ELF-1 (cell line): ENCODE measurements at places on chromosomes 3 and 15.
A peak's percentile ranks its signal among the peaks of the same experiment; 100 is the strongest.

- DNase-seq: no peak
Observed at GRCh38 chr3:171163101-171164066, 136.9 kb upstream of the SLC2A2 start.

DNA sequence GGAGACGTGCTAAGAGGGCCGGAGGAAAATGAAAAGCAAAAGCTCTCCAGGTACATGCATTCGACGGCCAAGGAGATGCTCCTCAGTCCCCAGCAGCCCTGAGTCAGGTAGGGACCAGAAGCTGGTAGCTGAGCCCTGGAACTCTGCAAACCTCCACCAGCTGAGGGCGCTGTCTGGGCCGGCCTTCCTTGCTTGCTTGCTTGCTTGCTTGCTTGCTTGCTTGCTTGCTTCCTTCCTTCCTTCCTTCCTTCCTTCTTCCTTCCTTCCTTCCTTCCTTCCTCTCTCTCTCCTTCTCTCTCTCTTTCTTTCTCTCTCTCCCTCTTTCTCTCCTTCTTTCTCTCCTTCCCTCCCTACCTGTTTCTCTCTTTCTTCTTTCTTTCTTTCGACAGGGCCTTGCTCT lies 94.6 kb upstream of the RASGRF1 start:
- peak; percentile 58 for DNase-seq

DNA sequence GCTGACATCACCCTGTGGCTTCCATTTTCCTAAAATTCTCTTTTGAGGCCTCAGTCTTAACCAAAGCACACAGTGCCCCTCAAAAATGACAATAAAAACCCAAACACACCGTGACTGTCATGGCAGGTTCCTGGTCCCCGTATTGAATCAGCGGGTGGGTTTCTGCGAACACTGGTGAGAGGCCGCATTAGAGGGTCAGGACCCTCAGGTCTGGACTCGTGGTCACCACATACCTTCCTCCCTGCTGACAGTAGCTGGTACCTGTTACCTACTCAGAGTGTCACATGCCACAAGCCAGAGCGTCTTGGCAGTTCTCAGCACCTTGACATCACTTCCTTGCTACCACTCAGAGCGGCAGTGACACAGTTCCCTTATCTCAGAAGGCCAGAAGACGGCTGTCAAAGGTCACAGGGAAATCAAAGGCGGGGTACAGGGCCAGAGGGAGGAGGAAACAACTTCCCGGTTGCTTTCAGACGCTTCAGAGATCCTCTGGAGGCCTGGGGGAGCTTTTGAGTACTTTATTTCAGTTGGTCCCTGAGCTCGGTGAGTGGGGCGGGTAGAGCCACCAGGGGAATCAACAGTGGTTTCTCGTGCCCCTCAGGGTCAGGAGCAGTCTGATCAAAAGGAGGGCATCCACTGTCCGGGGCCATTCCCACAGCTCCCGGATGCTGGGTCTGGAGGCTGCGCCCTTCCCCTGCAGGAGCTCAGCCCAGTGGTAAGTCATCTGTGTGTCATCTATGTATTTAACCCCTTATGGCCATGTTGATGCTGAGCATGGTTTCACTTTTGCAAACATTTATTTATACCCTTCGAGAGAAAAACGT lies at the start of the genes CCR5AS and CCRL2:
CCR5AS (minus strand) TSS at position 279 of the 824 bp plus-strand sequence.
CCRL2 (plus strand) TSS at position 472 of the 824 bp plus-strand sequence. CDS start 821 bp downstream, outside the sequence.
- DNase-seq: no peak

GRCh38 chr15:39542385-39543065 lies 38.4 kb upstream of the THBS1 start:
- DNase-seq: no peak

GRCh38 chr3:186127463-186127862 lies 18.6 kb upstream of the ETV5 start:
- DNase-seq: no peak

- no peak for DNase-seq
Observed at GRCh38 chr3:12501360-12502020, 17.2 kb downstream of the TSEN2 start.

DNA sequence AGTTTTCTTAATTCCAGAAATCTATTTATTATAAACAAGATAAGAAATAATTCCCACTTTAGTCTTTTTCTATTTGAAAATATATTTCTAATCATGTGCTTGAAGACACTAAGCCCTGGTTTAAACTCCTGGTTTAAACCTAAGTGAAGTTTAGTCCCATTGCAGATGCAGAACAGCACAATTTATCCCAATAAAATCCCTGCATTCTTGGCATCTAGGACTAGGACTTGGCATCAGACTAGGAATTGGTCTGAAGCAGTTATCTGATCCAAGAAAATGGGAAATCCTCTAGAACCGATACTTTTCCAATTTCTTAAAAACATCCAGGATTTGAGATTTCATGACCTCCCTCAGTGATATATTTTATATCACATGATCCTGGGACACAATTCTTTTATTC lies 168.8 kb upstream of the VEPH1 start:
- DNase-seq: no peak

GRCh38 chr3:8567784-8568575 lies 66.4 kb downstream of the LMCD1 start:
- no peak for DNase-seq

- no peak for DNase-seq
Observed at GRCh38 chr15:98043160-98044014, 82.9 kb downstream of the ARRDC4 start.

DNA sequence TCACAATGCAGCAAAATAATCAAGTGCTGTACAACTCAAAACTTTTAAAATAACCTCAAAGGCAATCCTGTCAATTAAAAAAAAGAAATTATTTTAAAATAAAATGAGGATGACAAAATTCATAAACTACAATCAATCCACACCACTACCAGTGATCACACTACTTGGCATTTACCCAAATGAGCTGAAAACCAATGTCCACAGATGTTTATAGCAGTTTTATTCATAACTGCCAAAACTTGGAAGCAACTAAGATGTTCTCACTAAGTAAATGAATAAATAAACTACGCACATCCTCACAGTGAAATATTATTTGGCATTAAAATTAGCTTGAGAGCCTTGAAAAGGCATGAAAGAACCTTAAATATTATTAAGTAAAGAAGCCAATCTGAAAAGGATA lies 121.3 kb downstream of the STAG1 start:
- no peak for DNase-seq

- DNase-seq: no peak
Observed at GRCh38 chr3:157098121-157098822, 61.7 kb downstream of the CCNL1 start.

DNA sequence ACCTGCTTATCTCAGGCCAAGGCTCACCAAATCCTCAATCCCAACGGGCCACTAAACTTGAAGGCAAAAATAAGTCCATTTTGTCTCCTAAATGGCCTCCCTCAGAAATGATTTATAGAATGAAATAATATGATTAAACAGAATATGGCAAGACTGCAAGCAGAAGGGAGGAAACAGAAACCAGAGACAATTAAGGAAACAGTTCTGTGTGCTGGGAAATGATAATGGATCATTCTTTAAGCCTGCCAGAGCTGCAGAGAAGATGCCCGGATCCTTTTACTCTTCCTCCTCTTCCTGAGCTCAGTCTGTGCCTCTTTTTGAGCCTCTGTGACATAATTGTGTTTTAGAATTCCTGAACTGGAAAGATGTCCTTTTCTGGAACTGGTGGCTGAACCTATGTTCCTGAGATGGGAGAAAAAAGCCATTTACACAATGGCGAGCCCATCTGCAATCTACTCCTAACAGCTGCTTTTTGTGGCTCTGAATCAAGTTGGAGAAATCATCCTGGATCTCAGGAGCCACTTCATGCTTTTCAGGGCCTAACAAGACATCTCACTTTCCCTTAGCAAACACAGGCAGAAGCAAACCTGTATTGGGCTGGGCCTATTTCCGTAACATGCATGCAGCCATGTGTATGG lies 2.8 kb upstream of the ABHD2 start:
- DNase-seq: no peak

DNA sequence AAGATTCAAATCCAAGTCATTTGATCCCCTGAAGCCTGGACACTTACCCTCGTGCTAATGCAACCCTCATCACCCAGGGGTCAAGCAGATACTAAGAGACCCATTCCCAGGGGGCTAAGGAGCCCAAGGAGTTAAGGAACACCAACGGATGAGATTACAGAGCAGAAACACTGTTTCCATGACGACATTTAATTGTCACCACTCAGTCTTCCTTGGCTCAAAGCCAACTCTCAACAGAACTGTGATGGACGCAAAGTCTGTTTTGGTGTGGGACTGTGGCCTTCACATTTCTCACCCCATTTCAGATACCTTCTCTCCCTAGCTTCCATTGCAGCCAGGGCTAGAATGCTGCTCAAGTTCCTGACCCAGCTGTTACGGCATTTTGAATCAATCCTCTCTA lies 383.5 kb upstream of the WNT5A start:
- DNase-seq: no peak

- DNase-seq: no peak
Observed at GRCh38 chr15:41554915-41555314, 4.1 kb upstream of the TYRO3 start.

DNA sequence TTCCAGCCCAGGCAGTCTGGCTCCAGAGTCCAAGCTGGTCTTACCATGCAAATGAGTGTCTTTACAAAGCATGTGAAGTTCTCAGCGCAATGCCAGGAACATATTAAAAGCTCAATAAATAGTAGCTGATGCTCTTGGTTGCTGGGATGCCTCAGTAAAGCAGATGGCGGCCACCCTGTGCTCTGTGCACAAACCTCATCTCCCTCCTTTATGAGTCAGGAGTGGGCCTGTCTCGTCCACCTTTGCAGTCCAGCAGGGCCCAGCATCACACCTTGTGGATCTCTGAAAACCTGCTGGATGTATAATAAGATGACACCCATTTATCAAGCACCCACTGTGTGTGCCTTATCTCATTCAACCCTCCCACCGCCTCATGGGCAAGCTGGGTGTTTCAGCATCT lies 42.7 kb downstream of the FAM174B start:
- DNase-seq: no peak

GRCh38 chr3:165383381-165383780 lies 187.2 kb upstream of the SLITRK3 start:
- DNase-seq: no peak

GRCh38 chr3:132445817-132446216 lies 28.5 kb downstream of the DNAJC13 start:
- no peak for DNase-seq

- no peak for DNase-seq
Observed at GRCh38 chr15:99578809-99579208, 13.0 kb downstream of the MEF2A start.

DNA sequence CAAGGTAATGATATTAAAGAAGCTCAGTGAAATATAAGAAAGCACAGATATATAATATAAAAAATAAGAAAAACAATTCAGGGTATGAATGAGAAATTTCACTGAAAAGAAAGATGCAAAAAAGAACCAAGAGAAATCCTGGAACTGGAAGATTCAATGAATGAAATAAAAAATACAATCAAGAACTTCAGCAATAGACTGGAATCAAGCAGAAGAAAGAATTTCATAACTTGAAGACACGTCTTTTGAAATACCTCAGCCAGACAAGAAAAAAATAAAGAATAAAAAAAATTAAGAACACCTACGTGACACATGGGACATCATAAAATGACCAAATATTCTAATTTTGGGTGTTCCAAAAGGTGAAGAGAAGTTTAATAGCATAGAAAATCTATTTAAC lies 104.6 kb upstream of the NEO1 start:
- DNase-seq: no peak
